ENCODE measurements at places on chromosomes 1 and 21. TPM values are rescaled to one million over a fixed set of nuclear protein-coding genes. Genes with fewer than 3 reads are reported as not detected.

Gene RBM11
- polyA plus RNA-seq, result 0.65 TPM

Gene ACTL8
- not detected for polyA plus RNA-seq

Gene RUNX3
- polyA plus RNA-seq, result 10.4 TPM

Gene HSD3B2
- polyA plus RNA-seq, result not detected

Gene CHODL
- 87.0 TPM for polyA plus RNA-seq

Gene ZMYND12
- 0.41 TPM for polyA plus RNA-seq

Gene HES5
- polyA plus RNA-seq, result 0.79 TPM

Gene PDC
- not detected for polyA plus RNA-seq

Gene NHLH1
- 0.68 TPM for polyA plus RNA-seq

Gene KIRREL1
- polyA plus RNA-seq, result 27.1 TPM

Gene KLHDC8A
- 0.50 TPM for polyA plus RNA-seq

Gene OVAAL
- polyA plus RNA-seq, result not detected

Data from muscle of back (tissue), 13 donors.